ENCODE measurements at places on chromosomes 16 and 17. TPM values are rescaled to one million over a fixed set of nuclear protein-coding genes. Genes with fewer than 3 reads are reported as not detected.

FA2H gene
- 3.1 TPM for polyA plus RNA-seq

DNA sequence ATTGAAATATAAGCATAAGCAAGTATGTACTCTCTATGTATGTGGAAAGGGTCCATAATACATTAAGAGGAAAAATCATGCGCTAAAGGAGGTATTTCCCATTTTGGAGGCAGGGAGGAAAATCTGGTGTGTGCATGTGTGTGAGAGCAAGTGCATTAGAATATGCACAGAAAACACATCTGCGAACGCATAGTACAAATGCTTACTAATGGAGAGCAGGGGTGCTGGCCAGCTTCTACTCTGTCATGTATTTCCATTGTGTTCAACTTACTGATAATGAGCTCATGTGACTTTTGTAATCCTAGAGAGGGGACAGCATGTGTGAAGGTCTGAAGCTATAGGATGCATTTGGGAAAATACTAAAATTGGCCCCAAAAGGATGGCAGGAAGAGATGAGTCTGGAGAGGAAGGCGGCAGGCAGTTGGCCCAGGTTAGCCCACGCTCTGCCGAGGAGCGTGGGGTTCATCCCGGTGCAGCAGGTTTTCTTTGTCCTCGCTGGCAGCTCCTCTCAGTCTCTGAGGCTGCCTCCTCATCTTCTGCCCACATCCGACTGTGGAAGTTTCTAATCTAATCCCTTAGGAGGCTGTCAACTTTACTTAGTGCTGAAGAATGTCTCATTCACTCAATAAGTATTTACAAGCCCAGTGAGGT is 17.8 kb upstream of the KSR1 start:
- DNase-seq, result no peak

DNA sequence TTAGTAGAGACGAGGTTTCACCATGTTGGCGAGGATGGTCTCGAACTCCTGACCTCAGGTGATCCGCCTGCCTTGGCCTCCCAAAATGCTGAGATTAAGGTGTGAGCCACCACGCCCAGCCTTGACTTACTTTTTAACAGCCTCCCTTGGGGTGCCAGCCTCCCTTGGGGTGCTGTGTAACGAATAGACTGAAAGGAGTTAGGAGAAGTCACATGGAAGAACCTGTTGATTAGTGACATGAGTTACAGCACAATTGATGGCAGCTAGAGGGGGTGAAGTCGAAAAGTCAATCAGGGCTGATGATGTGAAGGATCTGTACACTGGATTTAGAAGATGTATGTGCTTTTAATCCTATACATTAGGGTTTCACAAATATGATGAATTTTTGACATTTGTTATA is 39.4 kb upstream of the CDR2 start:
- DNase-seq, result no peak

HEXD gene
- 25.8 TPM for polyA plus RNA-seq

GRCh38 chr17:35170968-35171771 is 23.0 kb downstream of the SLC35G3 start:
- no peak for DNase-seq

DNA sequence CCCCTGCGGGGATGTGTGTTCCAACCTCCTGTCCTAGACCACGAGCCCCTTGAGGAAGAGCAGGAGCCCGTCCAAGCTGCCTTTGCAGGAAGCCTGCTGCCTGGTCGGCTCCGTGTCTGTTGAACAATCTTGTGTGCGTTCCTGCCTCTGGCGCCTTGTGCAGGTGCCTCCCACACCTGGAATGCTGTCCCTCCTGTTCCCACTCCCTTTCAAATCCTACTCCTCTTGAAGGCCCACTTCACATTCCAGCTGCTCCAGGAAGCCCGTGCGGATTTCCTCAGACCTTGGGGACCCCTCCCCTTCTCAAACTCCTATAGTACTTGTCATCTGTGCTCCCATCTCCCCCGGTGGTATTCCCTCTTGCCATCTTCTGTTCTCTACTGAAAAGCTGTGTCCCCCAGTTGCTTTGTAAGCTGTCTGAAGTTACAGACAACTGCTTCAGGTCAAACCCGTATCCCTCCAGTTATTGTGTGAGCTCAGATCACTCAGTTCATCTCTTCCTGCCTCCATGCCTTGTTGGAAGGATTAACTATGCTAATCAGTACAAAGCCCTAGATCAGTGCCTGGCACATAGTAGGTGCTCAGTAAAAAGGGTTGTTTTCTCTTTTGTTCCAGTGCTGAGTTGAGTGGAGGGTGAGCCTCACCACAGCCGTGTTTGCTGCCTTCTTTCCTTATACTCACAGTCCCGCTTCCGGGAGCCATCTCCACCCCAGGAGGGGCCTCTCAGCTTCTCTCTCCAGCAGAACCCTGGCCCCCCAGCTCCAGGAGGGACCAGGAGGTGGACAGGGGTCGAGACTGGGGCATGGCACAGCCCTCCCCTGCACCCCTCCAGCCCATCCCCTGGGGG is 241.8 kb upstream of the CIBAR2 start:
- DNase-seq, result no peak

TLCD2 gene
- 5.9 TPM for polyA plus RNA-seq

GRCh38 chr17:78132084-78132676 is 1.6 kb downstream of the TMC8 start:
- no peak for DNase-seq

CCL1 gene
- not detected for polyA plus RNA-seq

PDIA2 gene
- 1.1 TPM for polyA plus RNA-seq

LGALS9B gene
- not detected for polyA plus RNA-seq

NLGN2 gene
- polyA plus RNA-seq, result 16.8 TPM

DNA sequence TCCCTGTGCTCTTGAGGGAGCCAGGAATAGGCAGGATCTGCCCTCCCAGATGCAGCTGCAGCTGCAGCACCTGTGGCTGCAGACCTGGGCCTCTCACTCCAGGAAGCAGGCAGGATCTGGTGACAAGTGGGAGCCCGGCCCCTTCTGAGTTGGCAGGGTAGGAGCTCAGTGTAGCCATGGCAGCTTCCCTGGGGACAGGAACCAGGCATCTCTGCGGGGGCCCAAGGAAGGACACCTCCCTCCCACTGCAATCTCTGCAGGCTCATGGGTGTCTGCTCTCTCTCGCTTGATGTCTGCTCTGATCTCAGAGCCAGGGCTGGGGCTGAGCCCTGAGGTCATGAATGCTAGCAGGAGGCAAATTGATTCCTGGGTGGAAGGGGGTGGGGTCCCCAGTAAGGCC is 592.5 kb upstream of the CA10 start:
- no peak for DNase-seq

GRCh38 chr17:48462946-48463345 is 32.9 kb upstream of the SKAP1 start:
- DNase-seq, result no peak

GRCh38 chr17:73835605-73836004 is 191.4 kb upstream of the SDK2 start:
- no peak for DNase-seq

- no peak for DNase-seq
Measured at GRCh38 chr16:23826528-23827045, 9.2 kb upstream of the PRKCB start.

GRCh38 chr16:86578061-86578599 is at the start of gene FOXL1:
FOXL1 (plus strand) TSS chr16:86578549; CDS start chr16:86578724, 175 bp downstream.
- DNase-seq, result no peak

Data from right renal cortex interstitium (tissue), 3 donors.